ENCODE measurements at places on chromosomes 1 and 21. TPM values are rescaled to one million over a fixed set of nuclear protein-coding genes. Genes with fewer than 3 reads are reported as not detected.

The CNTN2 gene
- not detected for total RNA-seq

The COL24A1 gene
- total RNA-seq: not detected

The SPOCD1 gene
- 16.4 TPM for total RNA-seq

The S100A7A gene
- total RNA-seq: not detected

The S100A14 gene
- not detected for total RNA-seq

The SPRR2F gene
- total RNA-seq: not detected

The AK4 gene
- total RNA-seq: 28.3 TPM

The PGLYRP4 gene
- not detected for total RNA-seq
